ENCODE measurements at places on chromosomes 16 and 17. TPM values are rescaled to one million over a fixed set of nuclear protein-coding genes. Genes with fewer than 3 reads are reported as not detected.

HSF5 gene
- not detected for total RNA-seq

GNAO1 gene
- not detected for total RNA-seq

DNAH2 gene
- not detected for total RNA-seq

DNA sequence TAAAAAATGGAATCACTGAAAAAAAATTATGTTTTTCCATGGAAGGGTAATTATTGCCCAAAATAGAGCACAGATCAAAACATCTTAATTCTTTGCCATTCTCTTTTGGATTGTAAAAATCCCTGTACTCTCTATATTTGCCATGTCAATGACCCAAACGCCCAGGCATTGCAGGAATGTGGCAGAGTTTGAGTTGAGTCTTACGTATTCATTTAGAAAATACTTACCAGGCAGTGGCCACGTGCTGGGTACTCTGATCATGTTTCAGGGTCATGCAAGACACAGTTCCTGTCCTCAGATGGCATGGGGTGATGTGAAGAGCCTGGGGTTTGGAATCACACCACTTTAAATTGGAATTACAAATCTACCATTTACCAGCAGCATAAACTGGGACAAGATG is 267.7 kb downstream of the ABCC12 start:
- DNase-seq, result peak; percentile 68

- DNase-seq, result no peak
Observed at GRCh38 chr17:3944485-3945388, 19.5 kb downstream of the ATP2A3 start.

C17orf50 gene
- not detected for total RNA-seq

DNA sequence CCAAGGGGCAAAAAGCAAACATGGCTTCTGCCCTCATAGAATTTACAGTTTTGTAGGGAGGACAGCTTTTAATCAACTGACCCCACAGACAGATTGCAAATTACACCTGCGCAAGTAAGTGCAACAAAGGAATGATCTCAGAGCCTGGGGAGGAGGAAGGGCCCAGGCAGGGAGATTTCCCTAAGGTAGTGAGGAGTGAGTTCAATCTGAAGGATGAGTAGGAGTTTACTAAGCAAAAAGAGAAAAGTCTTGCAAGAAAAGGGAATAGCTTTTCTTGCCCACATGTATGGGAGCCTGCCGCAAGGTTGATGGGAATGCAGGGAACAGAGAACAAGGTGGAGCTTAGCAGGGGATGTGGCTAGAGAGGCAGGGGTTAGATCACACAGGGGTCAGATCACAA is 1.6 kb upstream of the SOCS7 start:
- no peak for DNase-seq

DNA sequence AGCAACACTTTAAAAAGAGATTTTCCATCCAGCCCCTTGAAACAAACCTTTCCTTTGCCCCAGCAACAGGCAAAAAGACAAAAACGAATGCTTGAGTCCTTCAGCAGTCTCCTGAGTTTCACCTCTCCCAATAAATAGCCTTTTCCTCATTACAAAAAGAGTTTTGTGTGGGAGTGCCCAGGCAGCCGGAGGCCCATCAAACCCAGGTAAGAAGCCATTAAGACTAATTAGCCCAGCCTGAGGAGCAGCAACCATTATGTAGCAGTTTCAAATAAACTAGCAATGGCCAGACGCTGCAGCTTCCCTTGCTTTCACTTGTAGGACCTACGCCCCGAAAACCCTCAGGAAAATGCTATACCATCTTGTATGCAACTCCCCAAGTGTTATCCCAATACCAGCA is 15.6 kb downstream of the GAS7 start:
- DNase-seq, result no peak

GRCh38 chr16:89727406-89728120 is 6.2 kb downstream of the ZNF276 start:
- DNase-seq, result no peak

KCNH4 gene
- total RNA-seq, result not detected

TTC19 gene
- total RNA-seq, result 54.7 TPM

OTOP3 gene
- not detected for total RNA-seq

- DNase-seq, result peak; percentile 24
Observed at GRCh38 chr17:50364715-50365114, 8.3 kb downstream of the MRPL27 start.

CX3CL1 gene
- total RNA-seq, result not detected

DNA sequence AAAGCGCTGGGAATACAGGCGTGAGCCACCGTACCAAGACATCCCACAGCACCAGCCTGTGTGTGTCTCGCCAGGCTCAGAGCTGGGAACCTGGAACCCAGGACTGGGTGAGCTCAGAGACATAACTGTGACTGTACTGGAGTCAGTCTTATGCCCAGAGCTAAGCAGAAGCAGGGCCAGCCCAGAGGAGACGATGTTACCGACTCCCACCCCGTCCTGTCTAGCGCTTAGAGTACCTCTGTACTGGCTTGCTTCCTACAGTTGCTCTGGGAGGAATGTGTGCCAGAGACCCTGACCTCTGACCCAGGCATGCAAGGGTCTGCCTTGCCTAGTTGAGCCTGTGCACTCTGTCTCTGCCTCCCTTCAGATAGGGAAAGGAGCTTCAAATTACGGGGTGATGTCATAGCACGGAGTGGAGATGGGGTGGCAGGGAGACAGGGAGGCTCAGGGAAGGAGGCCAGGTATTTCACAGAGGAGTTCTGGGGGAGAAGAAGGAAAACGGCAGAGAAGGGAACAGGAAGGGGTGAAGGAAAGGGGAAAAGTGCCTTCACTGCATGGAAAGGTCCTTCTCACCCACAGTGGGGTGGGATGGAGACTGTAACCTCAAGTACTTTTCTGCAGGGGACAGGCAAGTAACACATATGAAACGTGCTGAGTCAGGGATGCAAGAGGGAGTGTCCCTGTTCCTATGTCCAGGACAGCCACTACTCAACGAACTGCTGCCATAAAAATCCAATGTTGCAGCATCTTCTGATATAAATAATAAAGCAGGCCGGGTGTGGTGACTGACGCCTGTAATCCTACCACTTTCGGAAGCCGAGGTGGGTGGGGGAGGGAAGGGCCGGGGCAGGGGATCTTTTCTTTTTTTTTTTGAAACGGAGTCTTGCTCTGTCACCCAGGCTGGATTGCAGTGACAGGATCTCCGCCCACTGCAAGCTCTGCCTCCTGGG is 5.8 kb upstream of the ARMC5 start:
- peak; percentile 54 for DNase-seq

DNA sequence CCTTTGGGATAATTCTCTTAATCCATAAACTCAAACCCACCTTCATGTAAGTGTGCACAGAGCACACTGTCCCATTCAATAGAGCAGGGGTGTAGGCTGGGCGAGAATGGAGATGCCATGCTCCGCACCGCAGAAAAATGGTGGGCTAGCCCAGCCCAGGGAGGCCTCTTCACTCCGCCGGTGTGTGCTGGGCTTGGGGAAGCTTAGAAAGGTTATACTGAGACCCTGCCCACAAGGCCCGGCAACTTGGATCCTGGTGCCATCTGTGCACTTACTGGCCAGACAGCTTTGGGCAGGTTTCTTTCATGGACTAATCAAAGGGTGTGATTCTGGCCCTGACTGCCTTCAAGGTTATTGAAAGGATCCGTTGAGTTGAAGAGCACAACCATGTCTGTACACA is 3.7 kb upstream of the STAT5A start:
- no peak for DNase-seq

- DNase-seq, result peak; percentile 90
Observed at GRCh38 chr17:49997773-49998703, 3.0 kb upstream of the DLX3 start.

- DNase-seq, result no peak
Observed at GRCh38 chr17:50513495-50513894, 5.3 kb downstream of the MYCBPAP start.

C16orf92 gene
- not detected for total RNA-seq

DNA sequence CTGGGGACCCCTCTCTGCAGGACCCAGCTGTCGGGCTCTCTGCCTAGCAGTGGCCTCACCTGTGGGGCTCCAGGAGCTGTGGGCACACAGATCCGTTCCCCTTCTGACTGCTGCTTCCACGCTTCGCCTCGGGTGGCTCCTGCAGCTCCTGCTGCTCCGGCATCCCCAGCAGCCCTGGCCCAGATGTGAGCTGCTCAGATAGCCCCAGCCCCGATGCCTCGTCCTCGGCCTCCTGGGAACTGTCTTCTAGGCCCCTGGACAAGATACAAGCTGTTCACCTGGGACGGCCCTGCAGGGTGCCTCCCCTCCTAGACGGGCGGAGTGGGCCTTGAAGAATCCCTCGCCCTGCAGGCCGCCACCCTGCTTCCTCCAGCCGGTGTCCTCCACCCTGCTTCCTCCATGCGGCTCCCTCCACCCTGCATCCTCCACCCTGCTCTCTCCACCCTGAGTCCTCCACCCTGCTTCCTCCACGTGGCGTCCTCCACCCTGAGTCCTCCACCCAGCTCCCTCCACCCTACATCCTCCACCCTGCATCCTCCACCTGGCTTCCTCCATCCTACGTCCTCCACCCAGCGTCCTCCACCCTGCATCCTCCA is 11.0 kb downstream of the EMC6 start:
- no peak for DNase-seq

DNA sequence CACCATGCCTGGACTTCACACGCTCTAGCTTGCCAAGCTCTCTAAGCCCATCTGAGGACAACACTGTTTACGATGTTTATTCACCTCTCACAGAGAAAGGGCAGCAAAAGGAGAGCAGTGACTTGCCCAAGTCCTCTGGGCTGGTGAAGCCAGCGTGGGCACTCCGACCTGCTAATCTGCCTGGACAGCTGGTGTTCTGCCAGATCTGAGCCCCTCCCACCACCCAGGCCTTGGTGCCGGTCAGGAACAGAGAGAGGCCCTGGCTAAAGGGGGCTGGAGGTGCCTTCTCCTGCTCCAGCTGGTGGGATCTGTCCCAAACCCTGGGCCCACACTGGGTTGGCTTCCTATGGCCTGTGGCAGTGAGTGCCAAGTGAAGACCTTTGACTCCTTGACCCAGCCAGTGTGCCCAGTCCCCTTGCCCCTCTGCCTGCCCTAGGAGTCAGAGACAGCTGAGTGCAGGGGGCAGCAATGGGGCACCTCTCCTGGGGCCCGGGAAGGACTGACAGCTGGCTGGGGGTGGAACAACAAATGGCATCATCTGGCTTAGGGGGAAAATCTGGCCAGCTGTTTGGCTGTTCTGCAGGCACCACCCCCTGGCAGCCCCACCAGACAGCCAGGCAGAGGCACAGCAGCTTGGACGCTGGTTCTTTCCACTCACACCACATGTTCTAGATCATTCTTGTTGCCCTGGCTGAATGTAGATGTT is 1.8 kb upstream of the SLC4A1 start:
- DNase-seq, result peak; percentile 66

GRCh38 chr16:21653571-21653970 is 1.2 kb upstream of the IGSF6 start:
- DNase-seq, result no peak

CLEC18B gene
- 1.6 TPM for total RNA-seq

DNA sequence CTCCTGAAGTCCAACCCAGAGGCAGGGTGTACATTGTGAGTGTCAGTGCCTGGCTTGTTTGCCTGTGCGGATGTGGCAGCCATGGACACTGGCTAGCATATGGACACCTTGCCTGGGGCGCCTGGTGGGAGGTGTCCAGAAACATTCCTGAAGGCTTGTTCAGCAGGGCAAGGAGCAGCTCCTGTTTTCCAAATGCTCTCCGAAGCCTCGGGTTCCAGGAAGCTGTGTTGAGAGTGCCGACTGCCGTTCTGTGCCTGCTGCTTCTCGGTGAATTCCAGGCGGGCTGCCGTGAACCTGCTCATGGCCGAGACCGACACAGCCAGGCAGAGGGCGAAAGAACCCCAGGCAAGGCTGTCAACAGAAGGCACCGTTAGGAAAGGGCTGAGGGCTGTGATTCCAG is 10.9 kb upstream of the DHRS7C start:
- no peak for DNase-seq

C1QL1 gene
- total RNA-seq, result 0.11 TPM

HCRT gene
- not detected for total RNA-seq

VPS35 gene
- total RNA-seq, result 113 TPM

HBA2 gene
- not detected for total RNA-seq

GRCh38 chr17:81845361-81845760 is 10.5 kb upstream of the PPP1R27 start:
- DNase-seq, result no peak

DNA sequence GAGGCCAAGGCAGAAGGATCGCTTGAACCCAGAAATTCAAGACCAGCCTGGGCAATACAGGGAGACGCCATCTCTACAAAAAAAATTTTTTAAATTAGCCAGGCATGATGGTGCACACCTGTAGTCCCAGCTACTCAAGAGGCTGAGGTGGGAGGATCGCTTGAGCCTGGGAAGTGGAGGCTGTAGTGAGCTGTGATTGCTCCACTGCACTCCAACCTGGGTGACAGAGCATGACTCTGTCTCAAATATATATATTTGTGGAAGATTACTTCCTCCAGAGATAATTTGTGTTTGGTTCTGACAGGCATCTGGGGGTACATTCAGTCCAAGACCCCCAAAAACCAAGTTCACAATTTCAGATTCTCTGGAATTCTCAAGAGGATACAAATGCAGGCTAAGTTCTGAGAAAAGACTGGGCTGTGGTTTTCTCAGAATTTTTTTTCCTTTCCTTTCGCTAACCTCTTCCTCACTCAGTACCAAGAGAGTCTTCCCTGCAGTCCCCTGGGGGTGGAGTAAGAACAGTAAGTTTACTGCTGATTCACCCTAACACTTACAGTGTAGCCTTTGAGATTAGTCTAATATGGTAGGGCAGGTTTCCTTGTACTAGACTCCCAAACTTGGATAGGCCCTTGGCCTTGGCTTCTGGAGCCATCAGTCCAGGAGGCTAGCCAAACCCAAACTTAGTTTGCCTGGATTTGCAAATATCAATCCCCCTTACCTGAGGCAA is 15.1 kb downstream of the GSDMB start:
- DNase-seq, result peak; percentile 15

GRCh38 chr17:65065906-65066305 is 9.4 kb upstream of the GNA13 start:
- DNase-seq, result no peak

DNA sequence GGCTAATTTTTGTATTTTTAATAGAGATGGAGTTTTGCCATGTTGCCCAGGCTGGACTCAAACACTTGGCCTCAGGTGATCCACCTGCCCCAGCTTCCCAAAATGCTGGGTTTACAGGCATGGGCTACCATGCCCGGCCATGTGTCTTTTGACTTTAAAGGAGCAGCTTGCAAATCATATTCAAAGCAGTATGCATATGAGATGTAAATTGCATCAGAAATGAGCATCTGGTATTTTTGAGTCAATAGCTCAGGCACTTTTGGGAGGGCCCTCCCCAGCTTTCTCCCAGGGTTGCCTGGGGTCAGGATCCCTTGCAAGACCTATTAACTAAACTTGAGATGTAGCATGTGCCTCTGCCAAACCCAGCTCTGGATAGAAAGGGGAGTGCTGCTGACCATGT is 21.5 kb downstream of the EPOP start:
- DNase-seq, result no peak
